ENCODE measurements at places on chromosomes 1 and 21.
A peak's percentile ranks its signal among the peaks of the same experiment; 100 is the strongest.

DNA sequence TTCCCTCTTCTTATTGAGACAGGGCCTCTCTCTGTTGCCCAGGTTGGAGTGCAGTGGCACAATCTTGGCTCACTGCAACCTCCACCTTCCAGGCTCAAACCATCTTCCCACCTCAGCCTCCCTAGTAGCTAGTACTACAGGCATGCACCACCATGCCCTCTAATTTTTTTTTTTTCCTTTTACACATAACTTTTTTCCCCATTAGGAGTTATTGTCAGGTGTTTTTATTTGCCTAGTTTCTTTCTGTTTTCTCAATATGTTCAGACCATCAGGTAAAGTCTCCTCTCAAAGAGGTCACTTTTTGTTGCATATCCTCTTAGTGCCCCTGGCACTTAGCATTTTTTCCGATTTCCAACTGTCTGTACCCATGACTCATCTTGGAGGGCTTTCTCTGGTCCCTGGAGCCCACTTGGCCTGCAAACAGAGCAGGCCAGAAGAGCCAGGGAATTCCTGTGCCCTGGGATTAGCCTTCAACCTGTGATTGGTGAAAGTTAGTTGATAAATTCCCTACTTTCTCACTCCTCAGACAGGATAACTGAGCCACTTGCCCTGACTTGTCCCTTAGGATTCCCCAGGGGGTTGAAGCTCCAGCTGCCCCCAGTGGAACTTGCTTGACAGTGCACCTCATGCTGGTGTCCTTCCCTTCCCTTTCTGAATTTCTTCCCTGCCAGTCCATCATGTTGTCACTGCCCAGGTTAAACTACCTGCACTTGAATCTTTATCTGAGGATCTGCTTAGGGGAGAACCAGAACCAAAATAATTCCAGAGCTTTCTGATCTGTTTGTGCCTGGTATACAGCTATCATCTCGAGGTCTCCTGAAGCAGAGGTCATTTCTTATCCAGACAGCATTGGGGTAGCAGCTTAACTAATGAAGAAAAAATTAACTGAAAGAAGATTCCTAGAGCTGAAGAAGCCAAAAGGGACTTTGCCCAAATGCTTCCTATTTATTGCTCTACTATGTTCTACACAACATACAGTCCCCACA is 2.4 kb downstream of the NTPCR start:
- peak; percentile 48 for DNase-seq

GRCh38 chr1:193473932-193474331 is 287.5 kb upstream of the B3GALT2 start:
- DNase-seq, result no peak

DNA sequence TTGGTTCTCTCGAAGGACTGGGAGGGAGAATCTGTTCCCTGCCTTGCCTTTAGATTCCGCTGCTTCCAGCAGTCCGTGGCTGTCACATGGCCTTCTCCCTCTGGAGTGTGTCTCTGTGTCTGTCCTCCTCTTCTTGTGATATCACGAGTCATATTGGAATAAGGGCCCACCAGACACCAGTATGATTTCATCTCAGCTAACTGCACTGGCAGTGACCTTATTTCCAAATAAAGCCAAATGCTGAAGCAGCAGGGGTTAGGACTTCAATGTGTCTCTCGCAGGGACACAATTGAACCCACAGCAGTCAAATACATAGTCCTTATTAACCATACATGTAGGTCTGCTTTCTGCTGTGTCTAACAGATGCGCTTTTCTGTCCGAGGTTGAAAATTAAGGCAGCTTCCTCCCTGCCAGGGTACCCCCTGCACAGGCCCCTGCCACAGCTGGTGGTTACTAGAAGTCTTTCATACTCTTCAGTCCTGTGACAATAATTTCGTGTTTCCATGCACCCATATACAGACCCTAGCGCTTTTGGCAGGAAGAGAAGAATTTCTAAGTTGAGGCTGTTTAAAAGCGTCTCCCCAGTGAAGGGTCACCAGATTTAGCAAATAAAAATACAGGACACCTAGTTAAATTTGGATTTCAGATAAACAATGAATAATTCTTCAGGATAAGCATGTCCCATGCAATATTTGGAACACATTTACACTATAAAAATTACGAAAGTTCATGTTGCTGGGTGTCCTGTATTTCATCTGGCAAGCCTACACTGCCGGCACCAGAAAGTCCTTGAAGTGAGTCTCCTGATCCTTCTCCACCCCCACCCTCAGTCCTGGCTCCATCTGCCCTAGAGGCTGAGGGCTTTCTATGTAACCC is 182.1 kb downstream of the ETS2 start:
- DNase-seq, result no peak

DNA sequence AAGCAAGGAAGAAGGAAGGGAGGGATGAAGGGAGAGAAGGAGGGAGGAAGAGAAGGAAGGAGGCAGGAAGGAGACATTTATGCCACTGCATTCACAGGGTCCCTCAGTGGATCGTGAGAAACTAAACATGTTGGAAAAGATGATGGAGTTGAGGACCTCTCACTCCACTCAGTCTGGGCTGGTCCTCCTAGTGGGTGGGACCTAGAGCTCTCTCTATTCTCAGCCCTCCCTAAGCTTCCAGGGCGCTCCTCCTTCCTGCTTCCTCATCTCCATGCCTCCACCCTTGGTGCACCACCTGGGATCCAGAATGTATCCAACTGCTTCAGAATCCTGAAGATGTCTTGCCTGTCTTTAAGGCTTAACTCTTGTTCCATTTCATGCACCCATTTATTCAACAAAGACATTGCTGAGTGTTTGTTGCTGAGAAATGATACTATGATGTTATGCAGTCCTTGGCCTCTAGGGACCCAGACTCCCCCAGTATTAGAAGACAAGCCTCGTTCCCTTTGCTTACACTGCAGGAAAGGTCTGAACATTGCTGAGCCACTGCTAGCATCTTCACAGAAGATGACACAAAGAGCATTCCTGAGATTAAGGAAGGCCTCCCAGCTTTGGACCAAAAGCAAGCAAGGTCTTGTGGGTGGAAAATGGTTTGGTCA is 88.5 kb downstream of the BEND5 start:
- peak; percentile 49 for DNase-seq

GRCh38 chr1:55559161-55559611 is 344.0 kb upstream of the USP24 start:
- no peak for DNase-seq

- DNase-seq, result no peak
These were observed 15.2 kb downstream of the EXTL2 start for GRCh38 chr1:100879422-100879821.

GRCh38 chr1:25867210-25867991 is 8.1 kb downstream of the PAQR7 start:
- DNase-seq, result no peak

GRCh38 chr1:1355416-1355815 is 2.9 kb downstream of the MXRA8 start:
- no peak for DNase-seq

GRCh38 chr1:150621497-150622302 is 7.7 kb downstream of the ENSA start:
- DNase-seq, result peak; percentile 57

DNA sequence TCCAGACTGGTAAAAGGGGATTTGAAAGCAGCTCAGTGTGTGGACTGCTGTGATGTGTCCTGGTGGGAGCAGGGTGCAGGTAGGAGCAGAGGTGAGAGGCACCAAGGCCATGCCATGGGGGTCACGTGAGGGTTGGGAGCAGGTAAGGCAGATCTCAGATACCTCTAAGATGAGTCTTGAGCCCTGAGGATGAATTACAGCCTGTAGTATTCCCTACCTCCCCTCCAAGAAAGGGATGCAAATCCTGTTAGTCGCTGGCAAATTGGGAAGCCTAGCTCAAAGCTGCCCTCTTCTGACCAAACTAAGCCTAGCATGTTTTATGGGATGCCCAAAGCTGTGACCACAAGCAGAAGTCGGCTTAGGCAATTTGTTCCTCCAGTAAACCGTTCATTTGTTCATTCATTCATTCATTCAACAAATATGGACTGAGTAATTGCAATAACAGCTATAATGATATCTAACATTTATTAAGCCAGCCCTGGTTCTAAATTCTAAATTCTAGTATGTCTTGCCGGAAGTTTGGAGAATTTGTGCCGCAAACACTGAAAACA is 3.9 kb upstream of the NUAK2 start:
- DNase-seq, result peak; percentile 70

- DNase-seq, result no peak
These were observed 8.8 kb downstream of the SEC16B start for GRCh38 chr1:177960939-177961622.

GRCh38 chr1:220250681-220251080 is 21.6 kb downstream of the RAB3GAP2 start:
- DNase-seq, result no peak

GRCh38 chr1:4653796-4654725 is at the start of gene AJAP1:
Gene AJAP1, plus strand, starts transcription at chr1:4654609. Its CDS starts 817 bp downstream, at chr1:4655426.
- DNase-seq, result no peak

DNA sequence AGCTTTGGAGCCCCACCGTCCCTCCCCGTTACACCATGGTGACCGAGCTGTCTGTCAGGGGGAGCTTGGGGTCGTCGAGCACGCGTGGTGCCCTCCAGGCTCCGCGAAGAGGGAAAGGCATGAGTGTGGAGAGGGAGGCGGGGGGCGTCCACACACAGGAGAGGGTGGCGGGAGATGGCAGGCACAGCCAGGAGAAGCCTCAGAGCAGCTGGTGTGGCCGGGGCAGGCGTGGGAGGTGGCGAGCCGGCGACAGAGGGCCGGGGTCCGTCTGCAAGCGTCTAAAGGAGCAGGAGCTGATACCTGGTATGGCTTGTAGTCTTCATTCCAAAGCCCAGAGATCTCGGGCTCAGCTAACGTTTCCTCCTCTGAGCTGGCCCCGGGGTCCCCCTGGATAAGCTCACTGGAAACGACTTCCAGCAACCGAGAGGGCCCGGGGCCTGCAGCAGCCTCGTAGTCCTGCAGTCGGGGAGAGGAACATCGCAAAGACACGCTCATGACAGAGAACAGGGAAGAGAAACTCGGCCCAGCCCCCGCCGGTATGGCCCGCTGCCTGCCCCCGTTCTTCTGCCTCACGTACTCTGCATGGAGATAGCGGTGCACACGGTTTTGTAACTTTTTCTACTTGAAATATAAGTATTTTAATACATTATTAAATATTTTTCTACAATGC is 37.4 kb downstream of the CFAP74 start:
- DNase-seq, result no peak

GRCh38 chr1:193431265-193431977 is 245.0 kb upstream of the B3GALT2 start:
- no peak for DNase-seq

- no peak for DNase-seq
These were observed 140.6 kb downstream of the RUNX1 start for GRCh38 chr21:34908419-34909055.

GRCh38 chr1:33390542-33390941 is 40.4 kb downstream of the PHC2 start:
- DNase-seq, result no peak

DNA sequence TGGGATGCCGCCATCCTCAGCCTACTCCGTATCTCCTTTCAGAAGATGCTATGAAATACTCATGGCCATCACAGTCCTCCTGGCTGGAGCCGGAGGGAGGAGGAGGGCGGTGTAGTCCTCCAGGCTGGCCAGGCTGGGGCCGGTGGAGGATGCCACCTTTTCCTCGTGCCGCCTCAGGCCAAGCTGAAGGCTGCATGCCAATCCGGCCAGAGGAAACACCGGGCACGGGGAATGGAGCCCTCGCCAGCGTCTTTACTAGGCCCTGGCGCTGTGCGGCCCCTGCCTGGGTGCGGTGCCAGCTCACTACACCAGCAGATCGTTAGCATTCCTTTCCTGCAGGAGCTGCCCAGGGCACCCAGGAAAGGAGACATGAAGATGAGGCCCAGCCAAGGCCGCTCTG is 70.1 kb downstream of the CASZ1 start:
- no peak for DNase-seq

- DNase-seq, result no peak
These were observed 1.5 kb downstream of the FABP3 start for GRCh38 chr1:31371121-31371959.

GRCh38 chr1:38454749-38455441 is 404.7 kb downstream of the RRAGC start:
- DNase-seq, result no peak

- peak; percentile 75 for DNase-seq
These were observed 12.4 kb upstream of the GPR61 start for GRCh38 chr1:109527098-109527811.

DNA sequence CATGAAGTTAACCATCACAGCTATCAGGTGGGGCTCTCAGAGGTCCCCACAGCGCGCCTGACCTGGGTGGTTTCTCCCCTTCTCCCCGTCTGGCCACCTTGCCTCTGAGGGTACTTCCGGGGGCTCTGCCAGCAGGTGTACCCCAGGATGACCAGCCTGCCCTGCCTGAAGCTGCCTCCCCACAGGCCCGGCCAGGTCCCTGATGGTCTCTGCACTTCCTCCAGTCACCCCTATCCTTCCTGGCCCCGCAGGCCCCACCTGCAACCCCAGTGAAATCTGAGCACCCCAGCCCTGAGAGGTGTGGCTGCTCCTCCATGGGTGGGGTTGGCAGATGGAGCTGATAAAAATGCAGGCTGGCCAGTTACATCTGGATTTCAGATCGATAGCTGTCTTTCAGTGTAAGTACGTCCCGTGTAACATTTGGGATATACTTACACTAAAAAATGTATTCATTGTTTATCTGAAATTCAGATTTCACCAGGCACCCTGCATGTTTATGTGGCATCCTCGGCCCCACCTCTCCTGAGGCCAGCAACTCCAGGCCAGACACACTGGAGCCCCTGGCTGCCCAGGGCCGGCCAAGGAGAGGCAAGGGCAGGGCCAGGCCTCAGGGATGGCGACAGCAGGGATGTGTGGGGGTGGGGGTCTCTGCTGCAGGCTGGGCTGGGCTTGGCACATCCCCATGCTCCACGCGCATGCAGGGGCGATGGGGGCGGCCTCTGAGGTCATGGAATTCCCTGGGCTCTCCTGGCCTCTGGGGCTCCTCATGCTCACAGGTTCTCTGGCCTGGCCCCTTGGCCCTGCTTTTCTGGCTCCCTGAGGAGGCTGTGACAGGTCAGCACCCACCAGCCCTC is 25.1 kb downstream of the LRRC3 start:
- no peak for DNase-seq

- DNase-seq, result no peak
These were observed 77.4 kb downstream of the DIRAS3 start for GRCh38 chr1:67973051-67973450.

- DNase-seq, result no peak
These were observed 11.4 kb upstream of the GADD45A start for GRCh38 chr1:67673468-67674201.

GRCh38 chr1:110872745-110873720 is at the start of gene CD53:
Gene CD53, plus strand, starts transcription at chr1:110873148. Its CDS starts 18,261 bp downstream, at chr1:110891409.
- DNase-seq, result peak; percentile 31

- DNase-seq, result no peak
These were observed 2.6 kb downstream of the FNDC5 start for GRCh38 chr1:32868085-32868484.

GRCh38 chr1:169753549-169753948 is 19.7 kb upstream of the SELE start:
- no peak for DNase-seq

- DNase-seq, result no peak
These were observed 366.6 kb upstream of the NCAM2 start for GRCh38 chr21:20631633-20632032.

GRCh38 chr1:199129247-199129646 is 490.4 kb downstream of the PTPRC start:
- no peak for DNase-seq

GRCh38 chr1:20494609-20495311 is 8.8 kb upstream of the CAMK2N1 start:
- no peak for DNase-seq

All from GM13977 (cell line).